CD4-positive, alpha-beta T cell treated with Interleukin-4 for 1 hour (primary cell): ENCODE measurements at places on chromosomes 4 and X.

DNA sequence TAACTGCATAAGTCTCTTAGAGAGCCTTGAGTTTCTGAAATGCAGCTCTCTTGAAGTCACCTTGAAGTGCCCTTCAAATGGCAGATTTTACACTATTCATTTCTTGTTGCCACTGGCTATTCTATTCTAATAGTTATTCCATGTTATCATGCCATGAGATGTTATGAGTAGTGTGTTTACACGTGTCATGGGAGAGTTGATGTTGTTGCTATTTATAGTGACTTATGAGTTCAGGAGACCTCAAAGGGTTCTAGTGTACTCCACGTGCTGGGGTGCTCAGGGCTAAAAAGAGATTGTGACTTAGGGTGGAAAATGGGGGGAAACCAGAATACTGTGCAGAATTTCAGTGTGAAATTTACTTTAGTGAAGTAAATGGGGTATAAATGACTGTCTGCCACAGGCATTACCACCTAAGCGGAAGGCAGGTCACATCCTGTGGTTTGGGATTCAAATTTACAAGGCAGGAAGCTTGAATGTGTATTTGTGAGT lies 77.1 kb upstream of the SLC4A4 start:
- no peak for DNase-seq

DNA sequence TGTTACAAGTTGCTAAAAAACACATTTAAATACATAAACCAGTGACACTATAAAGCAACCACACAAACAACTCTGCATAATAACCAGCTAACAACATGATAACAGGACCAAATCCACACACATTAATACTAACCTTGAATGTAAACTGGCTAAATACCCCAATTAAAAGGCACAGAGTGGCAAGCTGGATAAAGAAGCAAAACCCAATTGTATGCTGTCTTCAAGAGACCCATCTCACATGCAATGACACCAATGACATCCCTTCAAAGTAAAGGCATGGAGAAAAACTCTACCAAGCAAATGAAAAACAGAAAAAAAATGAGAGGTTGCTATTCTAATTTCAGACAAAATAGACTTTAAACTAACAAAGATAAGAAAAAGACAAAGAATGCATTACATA lies 34.4 kb upstream of the USP46 start:
- no peak for DNase-seq

- no peak for DNase-seq
Observed at GRCh38 chr4:113838460-113838859, 76.9 kb upstream of the CAMK2D start.

DNA sequence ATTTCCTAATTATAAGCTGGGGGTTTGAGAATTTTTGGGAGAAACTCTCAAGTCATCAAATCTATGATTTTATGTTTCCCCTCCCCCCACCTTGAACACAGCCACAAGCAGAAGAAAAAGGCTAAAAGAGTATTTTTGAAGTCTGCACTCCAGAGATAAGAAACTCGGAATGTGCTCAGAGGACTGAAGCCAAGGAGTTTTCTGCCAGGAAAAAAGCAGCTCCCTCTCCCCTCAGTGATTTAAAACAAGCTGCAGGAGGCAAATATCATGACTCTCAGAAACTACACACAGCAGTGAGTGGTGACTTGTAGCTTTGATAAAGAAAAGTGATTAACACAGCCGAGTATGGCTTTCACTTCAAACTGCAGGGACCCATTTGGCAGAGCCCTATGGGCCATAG lies 800.2 kb upstream of the FTHL17 start:
- no peak for DNase-seq

GRCh38 chr4:121943941-121944340 lies 7.9 kb downstream of the TRPC3 start:
- no peak for DNase-seq

GRCh38 chr4:99861120-99861905 lies 32.9 kb downstream of the LAMTOR3 start:
- no peak for DNase-seq

GRCh38 chrX:39470588-39471407 lies 627.0 kb downstream of the BCOR start:
- DNase-seq, result no peak

DNA sequence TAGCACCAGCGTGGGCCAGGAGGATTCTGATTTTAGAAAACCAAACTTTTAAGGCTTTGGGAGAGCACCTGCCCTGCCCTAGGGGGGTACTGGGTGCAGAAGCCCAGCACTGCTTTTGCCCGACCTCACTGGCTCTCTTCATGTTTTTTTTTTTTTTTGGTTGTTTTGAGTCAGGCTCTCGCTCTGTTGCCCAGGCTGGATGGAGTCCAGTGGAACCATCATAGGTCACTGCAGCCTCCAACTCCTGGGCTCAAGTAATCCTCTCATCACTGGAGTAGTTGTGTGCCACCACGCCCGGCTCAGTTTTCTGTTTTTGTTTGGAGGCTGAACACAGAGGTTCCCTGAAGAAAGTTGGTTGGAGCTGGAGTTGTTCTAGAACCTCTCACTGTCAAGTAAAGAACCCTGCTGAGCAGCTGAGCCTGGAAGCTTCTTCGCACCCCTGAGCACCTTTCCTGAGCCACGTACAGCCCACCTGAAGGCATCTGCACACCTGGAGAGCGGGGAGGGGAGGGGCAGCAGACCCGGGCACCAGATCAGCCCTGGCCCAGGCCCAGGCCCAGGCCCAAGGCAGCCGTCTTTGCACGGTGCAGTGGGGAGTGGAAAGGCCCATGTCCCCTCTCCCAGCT lies 49.5 kb downstream of the SHROOM2 start:
- DNase-seq, result no peak

- no peak for DNase-seq
Observed at GRCh38 chr4:8010618-8011017, 71.0 kb upstream of the AFAP1 start.

DNA sequence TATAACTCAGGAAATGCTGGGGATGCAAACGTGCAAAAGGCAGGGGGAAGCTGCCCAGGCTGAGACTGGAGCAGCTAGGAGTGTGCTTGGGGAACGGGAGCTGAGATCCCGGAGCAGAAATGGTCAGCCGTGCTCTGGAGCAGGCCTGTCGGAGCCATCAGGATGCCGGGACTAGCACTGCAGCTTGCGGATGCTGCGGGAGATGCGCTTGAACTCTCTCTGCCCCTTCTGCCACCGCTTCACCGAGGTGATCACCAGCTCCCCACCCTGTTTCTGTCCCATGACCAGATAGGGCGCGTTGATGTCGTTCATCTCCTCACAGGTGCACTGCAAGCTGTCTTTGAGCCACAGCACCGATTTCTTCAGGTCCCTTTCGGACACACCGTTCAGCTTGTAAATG lies 7.6 kb downstream of the SFRP2 start:
- no peak for DNase-seq

GRCh38 chr4:86977621-86978184 lies 42.9 kb downstream of the AFF1 start:
- peak; percentile 26 for DNase-seq

DNA sequence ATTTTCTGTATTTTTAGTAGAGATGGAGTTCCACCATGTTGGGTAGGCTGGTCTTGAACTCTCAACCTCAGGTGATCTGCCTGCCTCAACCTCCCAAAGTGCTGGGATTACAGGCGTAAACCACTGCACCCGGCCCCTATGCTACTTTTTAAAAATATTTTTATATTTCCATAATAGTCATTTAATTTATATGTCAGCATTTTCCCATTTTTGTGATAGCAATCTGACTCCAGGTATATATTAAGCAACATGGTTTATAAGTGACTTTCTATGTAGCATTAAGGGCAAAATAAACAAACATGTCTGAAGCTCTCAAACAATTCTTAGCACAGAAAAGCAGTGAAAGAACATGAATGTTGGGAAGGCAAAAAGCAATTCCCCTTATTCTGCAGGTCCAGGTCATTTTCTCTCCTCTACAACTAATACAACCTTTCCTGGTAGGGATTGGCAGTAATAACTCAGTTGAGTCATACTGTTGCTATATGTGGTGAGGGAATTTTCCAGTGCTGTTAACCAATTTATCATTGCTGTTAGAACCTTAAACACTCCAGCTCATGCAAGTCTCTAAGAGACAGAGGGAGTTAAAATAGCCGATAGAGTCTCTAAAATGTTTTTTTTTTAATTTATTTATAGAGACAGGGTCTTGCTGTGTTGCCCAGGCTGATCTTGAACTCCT lies 24.0 kb downstream of the SMIM14 start:
- DNase-seq, result no peak

DNA sequence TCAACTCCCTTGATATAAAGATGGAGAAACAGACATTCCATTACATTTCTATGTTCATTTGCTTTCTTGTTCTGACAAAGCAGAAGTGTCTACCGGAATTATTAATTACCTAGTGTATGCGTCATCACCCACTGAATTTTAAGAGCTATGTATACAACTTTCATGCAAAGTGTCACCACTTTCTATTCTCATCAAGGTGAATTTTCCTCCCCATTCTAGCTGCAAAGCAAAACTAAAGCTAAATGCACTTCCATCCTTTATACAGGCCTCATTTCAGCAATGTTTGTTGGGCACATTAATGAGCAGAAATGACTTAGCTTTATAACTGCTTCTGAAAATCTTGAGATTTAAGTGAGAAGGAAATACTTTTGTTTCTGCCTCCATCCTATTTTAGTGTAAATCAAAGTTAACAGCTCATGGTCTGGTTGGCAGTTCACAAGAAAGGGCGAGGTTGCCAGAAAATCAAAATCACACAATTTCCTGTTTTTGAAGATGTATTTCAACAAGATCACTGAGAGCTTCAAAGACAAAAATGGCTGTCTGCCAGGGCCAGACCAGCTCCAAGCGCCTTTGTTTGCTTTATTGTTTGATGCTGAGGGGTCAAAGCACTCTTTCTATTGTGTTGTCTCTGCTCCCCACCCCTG lies 7.2 kb upstream of the FAM9C start:
- peak; percentile 81 for DNase-seq

GRCh38 chr4:169604903-169605331 lies 7.5 kb downstream of the NEK1 start:
- DNase-seq, result no peak

DNA sequence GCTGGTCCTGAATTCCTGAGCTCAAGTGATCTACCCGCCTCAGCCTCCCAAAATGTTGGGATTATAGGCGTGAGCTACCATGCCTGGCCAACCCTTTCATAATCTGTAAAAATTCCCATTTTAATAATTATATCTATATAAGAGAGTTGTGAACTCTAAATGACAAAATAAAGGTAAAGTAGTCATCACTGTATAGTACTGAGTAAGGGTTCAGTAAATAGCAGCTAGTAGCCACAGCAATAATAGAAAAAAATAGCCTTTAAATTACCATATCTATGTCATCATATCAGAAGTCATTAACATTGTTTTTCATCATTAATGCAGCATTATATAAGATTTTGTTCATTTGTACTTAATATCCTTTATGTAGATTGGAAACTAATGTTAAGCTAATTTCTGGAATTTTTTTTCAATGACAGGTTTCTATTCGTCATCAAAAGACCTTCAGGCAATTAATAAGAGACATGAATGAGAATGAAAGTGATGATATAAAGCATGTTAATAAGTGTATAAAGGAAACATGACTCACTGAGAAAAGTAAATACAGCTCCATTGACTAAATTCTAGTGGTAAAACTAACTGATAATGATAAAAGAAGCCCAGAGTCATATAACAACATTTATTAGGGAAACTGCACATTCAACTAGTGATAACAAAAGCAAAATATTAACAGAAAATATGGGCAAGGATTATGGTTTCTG lies 85.9 kb upstream of the UGT8 start:
- DNase-seq, result no peak

DNA sequence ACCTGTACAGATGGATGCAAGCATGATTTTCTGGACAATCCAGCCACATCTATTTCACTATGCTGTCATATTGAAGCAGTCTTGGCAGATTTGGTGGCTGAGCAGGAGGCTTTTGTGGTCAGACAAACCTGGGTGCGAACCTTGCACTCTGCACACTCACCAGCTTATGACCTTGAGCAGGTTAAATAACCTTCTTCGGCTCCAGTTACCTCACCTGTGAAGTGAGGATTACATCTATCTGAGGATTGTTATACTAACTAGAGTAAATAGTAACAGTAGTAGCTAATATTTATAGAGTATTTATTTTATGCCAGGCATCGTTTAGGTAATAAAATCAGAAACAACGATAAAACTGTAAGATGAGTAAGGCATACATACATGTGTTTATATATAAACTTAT lies 150.0 kb downstream of the PPP3CA start:
- no peak for DNase-seq

GRCh38 chrX:19514791-19515614 lies at the start of gene MAP3K15:
Gene MAP3K15, minus strand, starts transcription at chrX:19515508. Its CDS starts 247 bp downstream, at chrX:19515261.
- peak; percentile 5 for DNase-seq

- DNase-seq, result no peak
Observed at GRCh38 chrX:40340116-40340515, 240.7 kb upstream of the ATP6AP2 start.

DNA sequence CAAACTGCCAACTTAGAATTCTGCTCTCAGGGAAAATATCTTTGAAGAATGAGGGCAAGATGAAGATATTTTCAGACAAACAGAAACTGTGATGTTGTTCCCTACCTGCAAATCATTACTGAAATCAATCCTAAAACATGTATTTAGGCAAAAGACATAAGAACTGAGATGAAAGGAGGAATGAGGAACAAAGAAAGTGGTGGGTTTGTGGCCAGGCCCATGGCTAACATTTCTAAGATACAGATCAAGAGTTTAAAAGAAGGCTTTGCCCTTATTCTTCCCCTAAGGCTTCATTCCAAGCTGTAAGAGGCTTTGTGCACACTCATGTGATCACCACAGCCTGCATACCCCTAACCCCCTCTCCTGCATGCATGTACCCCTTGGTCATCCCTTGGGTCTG lies 46.5 kb downstream of the ADGRG2 start:
- DNase-seq, result no peak

DNA sequence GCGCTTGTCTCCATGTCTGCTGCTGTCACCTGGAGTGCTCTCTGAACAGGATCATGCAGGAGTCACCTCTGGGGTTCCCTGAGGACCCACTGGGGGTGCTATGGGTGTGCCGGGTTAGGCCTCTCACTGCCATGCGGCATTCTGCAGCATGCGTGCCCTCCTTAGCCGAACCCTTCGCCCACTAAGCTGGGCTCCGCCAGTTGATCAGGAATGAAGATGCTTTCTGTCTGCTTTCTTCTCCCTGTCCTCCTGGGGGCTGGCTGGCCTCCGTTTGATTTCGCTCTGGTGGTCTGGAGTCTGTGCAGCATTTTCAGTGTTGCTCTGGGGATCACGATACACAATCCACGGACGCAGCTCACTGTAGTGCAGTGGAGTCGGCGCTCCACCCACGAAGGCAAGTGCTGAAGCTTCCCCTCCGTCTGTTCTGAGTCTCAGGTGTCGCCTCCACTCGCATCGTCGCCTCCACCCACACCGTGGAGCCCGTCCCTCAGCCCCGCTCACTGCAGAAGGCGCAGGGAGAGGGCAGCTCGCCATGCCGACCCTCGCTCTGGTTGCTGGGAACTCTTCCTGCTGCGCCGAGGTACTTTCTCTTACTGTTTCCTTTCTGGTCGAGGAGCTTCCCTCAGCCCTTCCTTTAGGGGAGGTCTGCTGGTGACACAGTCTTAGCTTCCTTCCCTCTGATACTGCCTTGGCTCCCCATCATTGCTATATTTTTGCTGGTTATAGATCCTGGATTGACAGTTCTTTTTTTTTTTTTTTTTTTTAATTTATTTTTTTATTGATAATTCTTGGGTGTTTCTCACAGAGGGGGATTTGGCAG lies 29.2 kb downstream of the LETM1 start:
- DNase-seq, result no peak
